ENCODE measurements at places on chromosomes 6 and 20.

GRCh38 chr6:159099961-159100360 lies 55.2 kb upstream of the TAGAP start:
- DNase-seq: no peak

GRCh38 chr20:51574248-51575033 lies 31.9 kb upstream of the NFATC2 start:
- no peak for DNase-seq

- DNase-seq: no peak
Measured at GRCh38 chr6:126821706-126822105, 296.8 kb upstream of the RSPO3 start.

GRCh38 chr6:108948181-108948661 lies 100.0 kb downstream of the ARMC2 start:
- DNase-seq: no peak

DNA sequence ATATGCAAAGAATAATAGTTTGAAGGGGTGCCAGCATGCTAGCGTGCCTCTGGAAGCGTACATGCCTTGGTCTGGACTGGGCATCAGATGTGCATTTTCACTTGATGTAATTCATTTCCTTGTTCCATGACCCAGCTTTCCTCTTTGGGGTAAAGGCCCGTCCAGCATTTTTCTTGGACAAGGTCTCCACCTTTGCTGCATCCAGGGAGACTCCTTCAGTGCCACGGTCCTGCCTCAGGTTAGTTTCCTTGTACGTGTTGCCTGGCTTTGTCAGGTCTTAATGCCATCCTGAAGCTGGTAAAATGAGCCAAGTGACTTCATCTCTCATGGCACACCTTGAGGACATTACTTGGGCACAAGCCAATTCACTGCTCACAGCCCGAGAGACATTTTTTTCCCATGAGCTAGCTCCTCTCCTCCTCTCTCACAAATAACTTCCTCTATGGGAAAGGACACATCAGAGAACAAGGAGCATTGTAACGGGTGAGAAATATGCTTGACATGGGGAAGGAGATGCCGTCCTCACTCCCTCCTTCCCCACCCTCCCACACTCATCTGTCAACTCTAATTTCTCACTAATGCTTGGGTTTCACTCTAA lies 23.9 kb downstream of the EDN1 start:
- no peak for DNase-seq

DNA sequence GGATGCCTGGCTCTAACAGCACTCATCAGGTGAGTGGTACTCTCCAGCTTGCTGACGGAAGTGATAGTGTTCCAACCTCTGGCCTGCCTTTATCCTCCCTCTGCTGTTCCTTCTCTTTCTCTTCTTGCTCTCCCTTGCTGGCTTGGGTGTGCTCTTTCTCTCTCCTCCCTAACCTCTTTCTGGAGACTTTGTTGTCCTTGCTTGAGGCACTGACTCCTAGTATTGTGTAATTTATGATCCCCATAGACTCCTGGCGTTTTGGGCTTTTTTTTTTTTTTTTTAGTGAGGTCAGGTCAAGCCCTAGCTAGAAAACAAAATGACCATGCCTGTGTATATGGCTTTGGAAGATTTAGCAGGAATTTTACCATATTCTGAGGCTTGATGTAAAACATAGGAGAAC lies 84.7 kb upstream of the MRAP2 start:
- DNase-seq: no peak

GRCh38 chr6:112332274-112332673 lies 14.9 kb upstream of the RFPL4B start:
- no peak for DNase-seq

Measured in activated naive CD4-positive, alpha-beta T cell (primary cell).